ENCODE measurements at places on chromosomes 11 and 22.

- DNase-seq, result no peak
These were observed 29.5 kb upstream of the SHANK2 start for GRCh38 chr11:71281831-71282230.

DNA sequence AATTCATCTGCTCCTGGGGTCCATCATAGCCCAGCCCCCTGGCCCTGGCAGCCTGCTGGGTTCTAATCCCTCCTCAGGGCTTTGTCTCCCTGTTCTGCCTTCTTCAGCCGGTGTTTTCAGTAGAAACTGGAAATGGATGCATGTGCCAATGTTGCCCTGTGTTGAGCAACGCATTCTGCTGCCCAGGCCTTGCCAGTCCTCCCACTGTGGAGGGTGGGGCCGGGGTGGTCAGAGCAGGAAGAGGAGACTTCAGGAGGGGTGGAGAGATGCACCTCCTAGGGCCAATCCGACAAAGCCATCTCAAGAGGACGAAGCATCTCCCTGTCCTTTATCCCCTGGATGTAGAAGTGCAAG, 27.6 kb upstream of the ZBTB16 start:
- DNase-seq, result no peak

- no peak for DNase-seq
These were observed 77.7 kb downstream of the ME3 start for GRCh38 chr11:86594746-86595145.

- no peak for DNase-seq
These were observed 36.9 kb downstream of the ARFGAP3 start for GRCh38 chr22:42820045-42820763.

- no peak for DNase-seq
These were observed 32.1 kb upstream of the TPBGL start for GRCh38 chr11:75208446-75208845.

GRCh38 chr22:36963302-36963701, 49.9 kb downstream of the CSF2RB start:
- DNase-seq, result no peak

DNA sequence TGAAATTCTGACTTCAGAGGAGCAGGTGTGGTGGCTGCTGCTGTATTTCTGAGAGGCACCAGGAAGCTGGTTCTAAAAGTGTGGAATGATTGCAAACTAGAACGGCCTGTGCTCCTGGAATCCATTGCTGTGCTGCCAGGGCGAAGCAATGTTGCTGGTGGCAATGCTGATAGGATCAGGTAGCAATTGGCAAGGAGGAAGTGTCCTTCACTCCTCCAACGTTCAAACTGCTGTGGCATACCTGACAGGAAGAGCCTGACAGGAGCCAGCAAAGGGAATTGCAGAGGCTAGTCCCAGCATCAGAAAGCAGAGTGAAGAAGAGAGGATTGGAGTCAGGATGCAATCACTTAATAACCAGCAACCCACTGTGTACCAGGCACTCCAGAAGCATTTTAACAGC, 118.2 kb downstream of the FAR1 start:
- DNase-seq, result no peak

GRCh38 chr11:24470431-24470830, 26.4 kb upstream of the LUZP2 start:
- no peak for DNase-seq

GRCh38 chr22:19672054-19672776, 42.1 kb upstream of the SEPTIN5 start:
- no peak for DNase-seq

DNA sequence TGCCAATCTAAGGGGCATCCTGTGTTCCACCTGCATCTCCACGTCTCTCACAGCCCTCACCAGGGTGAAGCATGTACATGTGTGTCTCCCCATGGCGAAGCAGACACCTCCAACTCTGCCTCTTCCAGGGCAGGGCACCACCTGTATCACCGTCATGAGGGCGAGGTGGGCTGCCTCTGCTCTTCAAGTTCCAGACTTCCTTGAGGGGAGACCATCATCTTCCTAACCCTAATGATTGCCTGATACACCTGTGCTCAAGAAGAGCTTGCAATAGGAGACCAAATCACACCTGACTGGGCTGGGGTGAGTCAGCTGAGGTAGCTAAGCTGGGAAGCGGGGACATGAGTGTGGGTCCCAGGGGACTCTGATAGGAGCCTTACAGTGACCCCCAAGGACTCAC, 43.7 kb downstream of the GAB4 start:
- no peak for DNase-seq

DNA sequence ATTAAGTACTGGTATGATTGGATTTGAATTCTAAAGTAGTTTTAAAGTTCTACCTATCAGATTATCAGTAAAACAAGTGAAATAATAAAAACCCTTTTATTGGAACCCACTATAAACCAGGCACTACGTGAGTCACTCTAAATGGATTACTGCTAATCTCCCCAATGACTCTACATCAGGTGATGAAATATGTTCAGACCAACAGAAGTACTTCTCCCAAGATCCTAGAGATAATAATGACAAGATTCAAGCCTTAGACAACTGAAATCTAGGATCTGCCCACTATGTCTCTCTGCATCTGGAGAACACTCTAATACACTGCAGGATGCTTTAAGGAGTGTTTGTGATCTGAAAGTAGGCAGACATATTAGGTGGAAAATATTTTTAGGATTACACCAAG, 652.1 kb upstream of the CHORDC1 start:
- DNase-seq, result no peak

DNA sequence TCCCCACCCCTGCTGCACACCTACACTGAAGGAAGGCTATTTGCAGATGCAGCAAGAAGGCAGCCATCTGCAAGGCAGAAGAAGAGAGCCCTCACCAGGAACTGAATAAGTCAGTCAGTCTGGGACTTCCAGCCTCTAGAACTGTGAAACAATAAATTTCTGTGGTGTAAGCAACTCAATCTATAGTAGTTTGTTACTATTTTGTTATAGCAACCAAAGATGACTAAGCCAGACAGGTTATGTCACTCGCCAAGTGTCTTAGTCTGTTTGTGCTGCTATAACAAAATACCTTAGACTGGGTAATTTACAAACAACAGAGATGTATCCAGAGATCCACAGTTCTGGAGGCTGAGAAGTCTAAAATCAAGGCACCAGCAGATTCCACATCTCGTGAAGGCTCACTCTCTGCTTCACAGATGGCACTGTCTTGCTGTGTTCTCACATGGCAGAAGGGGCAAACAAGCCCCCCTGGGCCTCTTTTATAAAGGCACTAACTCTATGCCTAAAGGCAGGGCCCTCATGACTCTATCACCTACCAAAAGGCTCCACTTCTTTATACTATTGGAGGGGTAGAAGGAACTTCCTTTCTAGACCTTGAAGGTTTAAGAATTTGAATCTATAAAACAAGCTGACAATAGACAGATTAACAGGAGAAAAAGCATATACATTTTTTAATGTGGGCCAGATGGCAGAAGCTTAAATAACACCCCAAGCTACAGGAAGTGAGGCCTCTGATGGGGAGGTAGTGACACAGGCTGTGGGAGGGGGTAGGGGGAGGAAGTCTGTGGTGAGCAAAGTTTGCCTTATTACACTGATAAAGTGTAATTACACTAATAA, 12.3 kb downstream of the APOL6 start:
- DNase-seq, result no peak

DNA sequence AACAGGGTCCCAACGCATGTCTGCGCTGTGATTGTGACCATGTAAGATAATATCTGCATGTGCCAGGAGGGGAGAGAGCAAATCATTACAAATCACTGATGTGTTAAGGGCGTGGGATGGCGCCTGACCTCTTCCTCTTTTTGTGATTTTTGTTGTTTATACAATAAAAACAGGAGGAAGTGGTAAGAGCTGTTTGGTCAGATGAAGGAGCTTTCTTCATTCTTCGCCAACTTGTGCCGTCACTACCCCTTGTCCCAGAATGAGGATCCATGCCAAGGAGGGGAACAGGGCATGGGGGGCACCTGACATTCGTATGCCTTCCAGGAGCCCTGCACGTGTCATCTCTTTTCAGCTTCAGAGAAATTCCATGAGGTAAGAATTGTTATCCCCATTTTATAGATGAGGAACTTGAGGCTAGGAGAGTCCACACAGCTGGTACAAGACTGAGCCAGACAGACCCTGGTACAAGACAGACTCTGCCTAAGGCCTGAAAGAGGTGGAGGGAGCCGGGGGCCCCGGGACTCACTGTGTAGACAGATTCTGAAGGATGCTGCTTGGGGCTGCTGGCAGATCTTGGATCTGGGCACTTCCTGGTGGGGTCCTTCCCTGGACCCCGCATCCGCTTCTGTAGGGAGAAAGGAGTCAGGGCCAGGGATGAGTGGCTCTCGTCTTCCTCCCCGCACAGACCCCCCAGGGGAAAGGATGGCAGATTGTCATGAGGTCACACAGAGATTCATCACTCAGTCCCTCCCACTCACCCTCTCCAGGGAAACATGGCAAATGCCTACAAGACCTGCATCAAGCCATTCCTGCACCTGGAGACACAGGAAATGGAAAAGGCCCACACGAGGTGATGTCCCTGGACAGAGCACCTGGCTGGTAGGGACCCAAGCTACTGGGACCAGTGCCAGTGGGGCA, 34.6 kb downstream of the NFAM1 start:
- DNase-seq, result no peak

GRCh38 chr11:76689313-76690260, 19.0 kb upstream of the LRRC32 start:
- no peak for DNase-seq

- no peak for DNase-seq
These were observed 117.3 kb upstream of the GRK3 start for GRCh38 chr22:25447067-25447685.

DNA sequence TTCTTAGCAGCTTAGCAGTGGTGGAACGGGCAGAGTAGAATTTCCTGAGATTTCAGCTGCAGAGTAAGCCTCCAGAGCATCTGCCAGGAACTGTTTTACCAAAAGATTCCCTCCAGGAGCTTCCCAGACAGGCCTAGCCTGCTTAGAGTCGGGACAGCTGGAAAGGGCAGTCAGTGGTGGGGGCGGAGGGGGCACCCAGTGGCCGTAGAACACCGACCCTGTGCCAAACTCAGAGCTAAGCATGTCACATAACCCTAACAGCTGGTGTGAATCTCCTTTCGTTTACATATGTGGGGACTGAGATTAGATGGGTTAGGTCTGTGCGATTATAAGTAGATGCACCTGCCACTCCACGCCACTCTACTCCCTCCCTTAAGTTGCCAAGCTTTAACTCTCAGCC, 80.0 kb upstream of the CRTAM start:
- DNase-seq, result no peak

- no peak for DNase-seq
These were observed 53.7 kb downstream of the UBASH3B start for GRCh38 chr11:122709039-122709760.

- no peak for DNase-seq
These were observed 2.3 kb upstream of the SLC25A1 start for GRCh38 chr22:19180740-19181410.

DNA sequence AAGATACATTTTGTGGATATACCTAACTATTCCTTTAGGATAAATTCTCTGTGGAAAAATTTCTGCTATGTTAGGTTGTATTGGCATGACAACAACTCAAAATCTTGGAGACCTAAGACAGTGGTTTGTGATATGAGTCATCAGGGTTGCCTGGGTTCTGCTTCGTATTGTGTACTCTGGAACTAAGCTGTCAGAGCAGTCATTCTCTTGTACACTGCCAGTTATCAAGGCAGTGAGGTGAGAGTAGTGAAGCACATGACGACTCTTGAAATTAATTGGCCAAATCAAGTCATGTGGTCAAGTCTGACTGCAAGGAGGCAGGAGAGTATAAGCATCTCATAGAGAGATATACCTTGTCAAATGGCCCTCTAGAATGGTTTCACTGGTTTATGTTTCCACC, 104.4 kb downstream of the FANCF start:
- no peak for DNase-seq

- no peak for DNase-seq
These were observed 101.0 kb upstream of the SORL1-AS1 start for GRCh38 chr11:121553806-121554205.

- DNase-seq, result no peak
These were observed 13.3 kb upstream of the MB start for GRCh38 chr22:35630387-35630793.

Measured in stimulated activated CD8-positive, alpha-beta memory T cell treated with anti-CD3 and anti-CD28 coated beads, Interleukin-2, amount 100 ng/mL, for 48 hours (primary cell).